Stimulated activated CD8-positive, alpha-beta memory T cell treated with anti-CD3 and anti-CD28 coated beads, Interleukin-4, amount 100 ng/mL, for 1 hour (primary cell): ENCODE measurements at places on chromosomes 12 and 14.
A peak's percentile ranks its signal among the peaks of the same experiment; 100 is the strongest.

GRCh38 chr14:101454229-101454628 is 107.1 kb upstream of the DIO3 start:
- no peak for DNase-seq

DNA sequence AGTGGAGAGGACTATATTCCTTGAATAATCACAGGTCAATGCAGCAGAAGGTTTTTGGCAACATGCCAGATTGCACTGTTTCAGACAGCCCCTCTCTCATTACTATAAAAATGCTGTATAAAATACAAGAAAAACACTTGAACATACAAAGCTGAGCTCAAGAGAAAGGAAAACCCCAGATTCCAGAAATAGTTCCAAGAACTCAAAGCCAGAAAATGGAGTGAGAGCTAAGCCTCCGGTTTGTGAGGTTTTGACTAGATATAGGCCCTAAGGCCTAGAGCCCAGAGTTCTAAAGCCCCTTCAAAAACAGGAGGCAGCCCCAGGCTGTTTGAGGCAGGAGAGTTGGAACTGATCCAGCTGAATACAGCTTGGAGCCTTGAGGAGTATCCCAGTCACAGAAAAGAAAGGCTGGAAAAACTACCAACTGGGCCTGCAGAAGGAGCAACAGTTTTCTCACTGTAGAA is 29.4 kb upstream of the ACTN1 start:
- DNase-seq = no peak

DNA sequence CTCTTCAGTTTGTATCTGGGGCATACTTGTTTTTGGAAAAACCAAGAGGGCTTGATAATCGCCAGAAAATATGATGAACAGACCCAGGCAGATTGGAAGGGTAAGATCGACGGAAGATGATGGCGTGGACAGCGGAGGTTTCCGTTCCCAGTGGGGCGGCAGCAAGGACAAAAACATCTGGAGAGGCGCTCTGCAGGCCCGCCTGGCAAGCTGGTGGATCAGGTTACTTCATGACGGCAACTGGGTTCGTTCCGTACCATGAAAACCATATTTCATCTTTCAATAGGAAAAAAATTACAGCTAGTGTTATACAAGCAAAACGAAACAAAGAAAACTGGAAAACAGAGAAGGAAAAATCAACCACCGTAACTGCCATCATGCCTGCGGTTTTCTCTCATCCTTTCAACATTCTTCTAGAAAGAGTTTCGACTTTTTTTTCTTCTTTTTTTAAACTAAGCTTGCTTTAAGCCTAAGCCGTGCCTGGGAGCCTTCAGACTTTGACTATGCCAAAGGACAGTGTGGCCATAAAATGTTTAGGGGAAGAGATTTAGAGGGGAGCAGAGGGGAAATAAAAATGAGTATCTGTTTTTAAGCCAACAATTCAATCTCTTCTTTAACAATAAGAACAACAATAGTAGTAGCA is 210.5 kb downstream of the FOXN3 start:
- no peak for DNase-seq

GRCh38 chr14:68610251-68610793 is 182.5 kb downstream of the ZFP36L1 start:
- no peak for DNase-seq

GRCh38 chr12:108806921-108807320 is 50.5 kb downstream of the SSH1 start:
- no peak for DNase-seq

DNA sequence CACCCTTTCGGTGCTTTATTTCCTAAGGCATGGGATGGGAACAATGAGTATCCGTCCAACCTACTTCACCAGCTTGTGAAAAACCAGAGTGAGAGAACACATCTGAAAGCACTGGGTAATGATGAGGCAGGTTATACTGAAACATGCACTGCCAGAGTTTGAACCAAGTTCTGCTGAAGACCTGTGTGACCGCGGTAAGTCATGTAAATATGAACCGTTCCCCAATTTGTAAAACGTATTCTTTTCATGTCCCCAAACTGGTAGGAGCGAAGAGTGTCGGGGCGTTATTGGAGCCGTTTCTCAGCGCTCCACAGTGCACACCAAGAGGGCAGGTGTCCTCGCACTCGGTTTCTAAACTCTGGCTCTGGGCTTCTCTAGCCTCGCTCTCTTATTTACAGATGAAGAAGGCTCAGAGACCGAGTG is 788 bp upstream of the NGDN start:
- no peak for DNase-seq

DNA sequence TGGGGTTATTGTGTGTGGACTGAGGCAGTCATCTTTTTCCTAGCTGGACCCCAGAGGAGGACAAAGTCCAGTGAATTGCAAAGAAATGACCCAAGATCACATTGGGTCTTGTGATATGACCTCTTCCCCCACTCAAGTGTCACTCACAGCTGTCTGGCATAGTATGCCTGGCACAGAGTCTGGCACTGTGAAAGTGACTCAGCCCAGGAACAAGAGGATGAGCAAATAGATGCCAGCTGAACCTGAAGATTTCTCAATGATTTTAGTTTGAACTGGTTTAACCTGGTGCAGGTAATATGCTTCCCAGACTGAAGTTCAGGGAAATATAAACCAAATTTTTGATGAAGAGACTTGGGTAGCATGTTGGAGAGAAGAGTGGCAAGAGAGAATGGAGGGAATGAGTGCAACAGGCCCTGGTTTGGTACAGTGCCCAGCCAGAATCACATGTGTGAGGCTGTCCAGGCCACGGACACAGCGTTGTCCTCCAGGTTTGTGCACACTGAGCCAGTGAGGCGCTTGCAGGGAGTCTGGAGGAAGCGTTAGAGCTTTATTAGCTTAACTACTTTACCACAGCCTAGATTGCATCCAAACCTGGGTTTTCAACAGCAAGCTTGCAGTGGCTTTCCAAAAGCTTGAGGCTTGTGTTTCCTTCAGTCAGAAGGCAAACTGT is 332.9 kb downstream of the NUAK1 start:
- DNase-seq = no peak

DNA sequence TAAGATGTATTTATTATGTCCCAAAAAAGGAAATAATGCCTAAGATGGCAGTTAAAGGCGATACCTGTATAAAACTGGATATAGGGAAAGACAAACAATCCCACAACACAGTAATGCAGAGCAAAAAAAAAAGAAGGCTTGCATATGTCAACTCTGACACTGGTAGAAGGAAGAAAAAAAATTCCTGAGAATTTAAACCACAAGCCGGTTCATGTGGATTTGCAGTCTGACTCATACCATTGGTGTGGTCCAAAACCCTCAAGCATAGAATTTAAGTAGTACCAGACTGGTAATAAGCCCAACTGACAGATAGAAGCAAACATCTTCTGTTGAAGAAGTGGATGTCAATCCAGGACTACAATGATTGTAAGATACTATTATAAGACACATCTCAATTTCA is 7.2 kb downstream of the DNAI7 start:
- no peak for DNase-seq

GRCh38 chr12:93314177-93314497 is 63.6 kb upstream of the NUDT4 start:
- no peak for DNase-seq

DNA sequence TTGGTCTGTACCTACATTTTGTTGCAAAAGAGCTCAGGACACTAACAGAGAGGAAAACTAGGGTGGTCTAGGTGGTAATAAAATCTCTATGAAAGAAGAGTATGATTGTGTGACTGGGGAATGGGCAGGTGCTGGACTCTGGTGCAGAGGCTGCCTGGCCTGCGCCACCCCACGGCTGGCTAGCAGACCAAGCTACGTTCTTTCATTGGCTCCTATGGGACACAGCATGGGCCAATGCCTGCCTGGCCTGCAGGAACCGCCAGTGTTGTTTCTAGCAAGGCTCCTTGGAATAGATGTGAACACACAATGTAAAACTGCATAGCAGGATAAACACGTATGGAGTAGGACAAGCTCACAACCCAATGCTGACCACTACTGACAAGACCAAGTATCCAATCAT is 51.7 kb upstream of the CORO1C start:
- no peak for DNase-seq

DNA sequence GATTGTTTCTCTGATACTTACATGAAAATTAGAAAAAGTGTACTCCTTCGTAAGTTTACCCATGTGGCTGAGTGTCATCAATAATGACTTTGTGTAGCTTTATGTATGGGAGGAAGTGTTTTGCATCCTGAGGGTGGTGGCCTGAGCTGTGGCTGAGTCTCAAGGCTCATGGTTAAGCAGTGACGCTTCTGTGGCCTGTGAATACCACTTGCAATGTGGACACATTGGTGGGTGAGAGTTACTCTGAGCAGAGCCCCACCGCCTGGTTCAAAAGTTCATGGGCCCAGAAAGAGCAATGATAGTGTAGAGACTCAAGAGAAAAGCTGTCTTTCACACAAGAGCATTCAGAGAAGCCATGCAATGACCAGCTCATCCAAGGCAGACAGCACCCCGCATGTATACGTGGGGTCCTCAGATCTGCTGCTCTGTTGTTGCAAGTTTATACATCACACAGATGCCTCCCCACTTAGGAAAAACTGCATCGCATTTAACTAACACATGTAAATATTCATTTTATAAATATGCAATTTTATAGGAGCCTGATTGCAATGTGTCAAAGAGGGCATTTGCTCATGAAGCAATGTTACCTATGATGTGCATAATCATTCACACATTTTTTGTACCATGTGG is 55.1 kb upstream of the FRMD6 start:
- peak; percentile 23 for DNase-seq

DNA sequence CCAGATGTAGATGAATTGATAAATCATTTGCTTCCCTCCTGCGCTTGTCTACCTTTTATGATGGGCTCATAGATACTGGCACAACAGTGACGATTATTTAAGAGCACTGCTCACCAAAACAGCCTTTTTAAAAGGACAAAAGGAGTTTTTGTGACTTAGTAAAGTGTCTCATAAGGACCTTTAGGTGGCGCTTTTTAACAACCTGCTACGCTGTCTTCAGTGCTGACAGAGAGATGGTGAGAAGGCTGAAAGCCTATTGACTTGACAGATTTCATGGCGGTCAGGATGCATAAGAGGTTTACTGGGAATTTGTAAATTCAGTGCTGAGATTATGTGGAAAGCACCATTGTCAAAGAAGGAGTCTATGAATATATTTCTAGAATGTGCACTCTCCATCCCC is 87.6 kb downstream of the SLC15A5 start:
- no peak for DNase-seq
